Esophagus muscularis mucosa (tissue), 4 donors: ENCODE measurements at places on chromosomes 16 and 17. TPM values are rescaled to one million over a fixed set of nuclear protein-coding genes. Genes with fewer than 3 reads are reported as not detected.
A peak's percentile ranks its signal among the peaks of the same experiment; 100 is the strongest.

GRCh38 chr17:73646409-73647300 lies 2.4 kb upstream of the SDK2 start:
- no peak for DNase-seq

- DNase-seq: no peak
Observed at GRCh38 chr17:3848229-3848835, 2.3 kb upstream of the NCBP3 start.

DNA sequence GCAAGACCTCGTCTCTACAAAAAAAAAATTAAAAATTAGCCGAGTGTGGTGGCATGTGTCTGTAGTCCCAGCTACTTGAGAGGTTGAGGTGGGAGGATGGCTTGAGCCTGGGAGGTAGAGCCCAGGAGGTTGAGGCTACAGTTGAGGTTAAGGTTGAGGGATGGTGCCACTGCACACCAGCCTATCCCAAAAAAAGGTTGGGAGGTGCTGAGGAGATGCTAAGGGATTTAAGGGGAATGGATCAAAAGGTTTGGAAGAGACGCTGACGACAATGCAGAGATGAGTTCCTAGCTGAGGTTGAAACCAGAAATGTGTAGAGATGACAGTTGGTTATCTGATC lies 4.7 kb upstream of the NSMCE1 start:
- DNase-seq: peak; percentile 5

DNA sequence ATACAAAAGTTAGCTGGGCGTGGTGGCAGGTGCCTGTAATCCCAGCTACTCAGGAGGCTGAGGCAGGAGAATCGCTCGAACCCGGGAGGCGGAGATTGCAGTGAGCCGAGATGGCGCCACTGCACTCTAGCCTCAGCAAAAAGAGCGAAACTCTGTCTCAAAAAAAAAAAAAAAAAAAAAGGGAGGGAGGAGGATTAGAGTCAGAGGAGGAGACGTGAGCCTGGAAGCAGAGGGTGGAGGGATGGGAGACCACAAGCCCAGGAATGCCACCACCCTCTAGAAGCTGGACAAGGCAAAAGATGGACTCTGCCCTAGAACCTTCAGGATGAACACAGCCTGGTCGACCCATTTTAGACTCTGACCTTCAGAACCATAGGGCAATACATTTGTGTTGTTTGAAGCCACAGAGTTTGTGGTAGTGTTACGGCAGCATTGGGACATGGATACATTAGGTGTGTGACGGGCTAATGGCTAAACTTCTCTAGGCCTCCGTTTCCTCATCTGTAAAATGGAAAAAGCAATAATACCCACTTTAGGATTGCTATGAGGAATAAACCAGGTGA lies 2.1 kb upstream of the SMIM22 start:
- DNase-seq: no peak

DNA sequence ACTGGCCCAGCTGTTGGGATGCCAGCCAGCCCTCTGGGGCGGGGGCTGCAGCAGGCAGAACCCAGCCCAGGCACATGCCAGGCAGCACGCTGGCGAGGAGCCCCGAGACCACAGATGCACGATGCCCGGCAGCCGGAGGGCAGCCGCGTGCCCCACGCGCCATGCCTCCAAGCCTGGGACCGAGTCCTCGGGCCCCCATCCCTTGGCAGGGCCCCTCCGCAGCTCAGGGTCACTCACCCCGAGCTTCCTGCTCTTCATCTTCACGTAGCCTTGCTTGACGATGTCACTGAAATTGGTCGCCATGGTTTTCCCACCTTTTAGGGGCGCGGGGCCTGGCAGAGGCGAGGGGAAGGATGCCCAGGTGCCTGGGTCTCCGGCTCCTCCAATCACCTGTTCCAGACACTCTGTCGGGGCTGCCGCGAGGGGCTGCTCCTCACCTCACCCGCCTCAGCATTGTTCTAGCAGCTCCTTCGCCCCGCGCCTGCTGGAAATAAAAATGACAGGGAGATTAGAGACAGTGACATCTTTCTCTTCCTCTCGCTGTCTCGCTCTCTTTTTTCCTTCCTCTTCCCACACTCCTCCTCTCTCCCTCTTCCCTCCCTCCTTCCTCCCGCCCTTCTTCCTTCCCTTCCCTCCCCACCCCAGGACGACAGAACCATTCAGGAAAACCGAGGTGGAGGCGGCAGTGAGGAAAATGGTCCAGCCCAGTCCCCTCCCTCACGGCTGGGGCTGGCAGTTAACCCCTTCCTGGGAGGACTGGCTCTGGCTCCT lies 6.9 kb downstream of the DOK4 start:
- no peak for DNase-seq

DNA sequence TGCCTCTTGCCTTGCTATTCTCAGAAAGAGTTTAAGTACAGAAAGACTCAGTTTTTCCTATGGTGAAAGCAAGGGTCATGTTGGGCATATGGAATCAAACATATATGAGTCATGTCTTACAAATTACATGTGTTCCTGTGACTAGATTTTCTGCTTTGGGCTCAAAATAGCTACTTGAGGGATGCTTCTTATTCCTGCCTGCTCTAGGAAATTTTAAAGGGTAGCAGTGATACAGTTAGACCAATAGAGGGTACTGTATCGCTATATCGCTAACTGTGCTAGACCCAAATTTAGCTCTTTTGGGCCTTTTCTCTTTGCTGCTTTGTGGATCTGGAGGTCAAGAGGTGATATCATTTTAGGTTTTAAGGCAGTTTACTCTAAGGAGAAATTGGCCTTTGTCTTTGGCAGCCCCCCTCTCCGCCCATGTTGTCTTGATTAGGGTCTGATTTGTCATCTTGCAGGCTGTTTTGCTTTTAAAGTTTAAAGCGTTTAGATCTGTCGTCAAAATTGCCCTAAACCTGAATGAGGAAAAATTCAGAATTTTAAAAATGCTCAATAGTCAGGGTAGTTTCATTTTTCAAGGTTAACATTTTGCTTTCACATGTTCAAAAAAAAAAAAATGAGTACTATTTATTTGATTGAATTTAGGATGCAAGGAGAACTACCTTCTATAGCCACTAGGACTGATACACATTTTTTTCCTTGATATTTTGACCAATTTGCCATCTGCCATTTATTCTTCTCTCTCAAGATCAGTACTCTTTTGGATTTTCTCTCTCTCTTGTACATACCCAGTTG lies 8.8 kb downstream of the NFATC3 start:
- no peak for DNase-seq

DNA sequence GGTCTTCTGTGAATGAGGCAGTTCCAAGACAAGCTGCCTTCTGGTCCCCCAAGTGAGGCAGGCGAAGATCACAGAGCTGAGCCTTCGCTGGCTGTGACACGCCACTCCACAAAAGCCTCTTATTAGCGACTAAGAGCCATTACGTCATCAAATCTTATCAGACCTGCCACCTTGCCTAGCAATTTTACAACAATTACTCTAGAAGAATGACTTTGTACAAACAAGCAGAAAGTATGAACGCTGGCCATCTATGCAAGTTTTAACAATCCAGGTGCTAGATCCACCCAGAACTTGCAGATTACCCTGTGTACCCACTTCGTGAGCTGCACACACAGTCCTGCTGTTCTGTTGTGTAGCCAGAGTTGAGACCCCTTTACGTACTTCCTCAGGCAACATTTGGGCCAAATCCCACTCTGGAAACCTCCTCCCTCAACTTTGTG lies 3.8 kb upstream of the ICAM2 start:
- peak; percentile 34 for DNase-seq

TBX21 gene
- 0.58 TPM for total RNA-seq

PDE6G gene
- not detected for total RNA-seq

PRRT2 gene
- total RNA-seq: 4.0 TPM
